ENCODE measurements at places on chromosomes 12 and 14.

DNA sequence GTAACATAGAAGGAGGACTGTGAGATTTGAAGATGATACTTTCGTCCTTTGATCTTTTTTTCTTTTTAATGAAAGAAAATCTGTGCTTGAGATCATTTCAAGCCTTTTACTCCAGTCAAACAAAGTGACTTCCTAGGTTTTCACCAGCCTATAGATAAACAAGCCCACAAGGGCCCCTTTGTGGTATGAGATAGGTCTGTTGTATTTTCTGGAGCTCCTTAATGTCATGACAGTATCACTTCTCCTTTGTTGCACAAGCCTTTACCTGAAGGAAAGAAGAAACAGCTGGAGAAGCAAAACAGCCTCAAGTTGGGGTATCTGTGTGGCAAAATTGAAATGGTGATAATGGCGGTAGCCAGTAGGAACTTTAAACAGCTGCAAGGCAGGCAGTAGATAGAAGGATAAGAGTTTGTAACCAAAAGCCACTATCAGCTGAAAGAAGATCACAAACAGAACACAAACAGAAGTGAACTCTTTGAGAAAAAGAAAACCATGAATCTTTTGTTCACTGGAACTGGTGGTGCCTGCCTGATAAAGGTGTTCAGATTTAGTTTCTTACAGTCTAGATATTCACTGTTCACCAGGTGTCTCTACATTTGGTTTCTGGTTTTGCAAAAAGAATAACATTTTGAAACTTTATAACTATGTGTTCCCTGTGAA lies 96.8 kb downstream of the LGR5 start:
- no peak for DNase-seq

- DNase-seq: no peak
Observed at GRCh38 chr12:112347581-112347982, 34.6 kb downstream of the HECTD4 start.

- no peak for DNase-seq
Observed at GRCh38 chr14:21317398-21317797, 37.5 kb downstream of the RPGRIP1 start.

- peak; percentile 55 for DNase-seq
Observed at GRCh38 chr14:54446161-54446693, 5.1 kb upstream of the CNIH1 start.

- DNase-seq: no peak
Observed at GRCh38 chr14:100468557-100468956, 118.7 kb downstream of the BEGAIN start.

- no peak for DNase-seq
Observed at GRCh38 chr12:96822641-96823040, 84.4 kb upstream of the NEDD1 start.

DNA sequence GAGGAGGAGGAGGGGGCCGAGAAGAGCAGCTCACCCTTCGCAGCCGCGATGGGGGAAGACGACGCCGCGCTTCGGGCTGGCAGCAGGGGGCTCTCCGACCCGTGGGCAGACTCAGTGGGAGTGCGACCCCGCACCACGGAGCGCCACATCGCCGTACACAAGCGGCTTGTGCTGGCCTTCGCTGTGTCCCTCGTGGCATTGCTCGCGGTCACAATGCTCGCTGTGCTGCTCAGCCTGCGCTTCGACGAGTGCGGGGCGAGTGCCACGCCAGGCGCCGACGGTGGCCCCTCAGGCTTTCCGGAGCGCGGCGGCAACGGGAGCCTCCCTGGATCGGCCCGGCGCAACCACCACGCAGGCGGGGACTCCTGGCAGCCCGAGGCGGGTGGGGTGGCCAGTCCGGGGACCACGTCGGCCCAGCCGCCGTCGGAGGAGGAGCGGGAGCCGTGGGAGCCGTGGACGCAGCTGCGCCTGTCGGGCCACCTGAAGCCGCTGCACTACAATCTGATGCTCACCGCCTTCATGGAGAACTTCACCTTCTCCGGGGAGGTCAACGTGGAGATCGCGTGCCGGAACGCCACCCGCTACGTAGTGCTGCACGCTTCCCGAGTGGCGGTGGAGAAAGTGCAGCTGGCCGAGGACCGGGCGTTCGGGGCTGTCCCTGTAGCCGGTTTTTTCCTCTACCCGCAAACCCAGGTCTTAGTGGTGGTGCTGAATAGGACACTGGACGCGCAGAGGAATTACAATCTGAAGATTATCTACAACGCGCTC lies 745 bp downstream of the TRHDE start:
- no peak for DNase-seq

- DNase-seq: no peak
Observed at GRCh38 chr12:132227782-132228475, 83.7 kb downstream of the NOC4L start.

GRCh38 chr12:41514021-41514777 lies 326.1 kb downstream of the PDZRN4 start:
- no peak for DNase-seq

GRCh38 chr14:70810621-70811020 lies 1.3 kb upstream of the MAP3K9 start:
- DNase-seq: no peak

- no peak for DNase-seq
Observed at GRCh38 chr12:45785315-45785714, 55.8 kb downstream of the ARID2 start.

DNA sequence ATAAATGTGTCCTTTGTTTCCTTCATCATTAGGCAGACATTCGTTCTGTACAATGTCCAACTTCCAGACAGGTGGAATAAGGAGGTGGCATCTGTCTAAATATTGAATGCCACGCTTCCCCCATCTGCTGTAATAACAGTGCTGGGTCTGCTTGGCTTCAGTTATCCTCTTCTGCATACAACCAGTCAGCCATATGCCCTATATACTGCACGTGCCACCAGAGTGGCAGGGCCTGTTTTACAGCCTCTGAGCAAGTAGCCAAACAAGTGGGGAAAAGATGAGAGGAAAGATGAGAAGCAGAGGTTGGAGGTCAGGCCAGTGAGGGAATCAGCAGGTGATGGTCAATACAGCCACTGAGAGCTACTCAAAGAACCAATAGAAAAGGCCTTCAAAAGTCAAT lies 55.4 kb downstream of the OTX2 start:
- no peak for DNase-seq

GRCh38 chr14:65073605-65074201 lies 28.6 kb downstream of the MAX start:
- DNase-seq: no peak

Measured in nucleus accumbens (tissue), 56 donors.